NCI-H510A (cell line): ENCODE measurements at places on chromosomes 5 and 9.

GRCh38 chr9:69571032-69571431 is 101.1 kb downstream of the APBA1 start:
- no peak for DNase-seq

DNA sequence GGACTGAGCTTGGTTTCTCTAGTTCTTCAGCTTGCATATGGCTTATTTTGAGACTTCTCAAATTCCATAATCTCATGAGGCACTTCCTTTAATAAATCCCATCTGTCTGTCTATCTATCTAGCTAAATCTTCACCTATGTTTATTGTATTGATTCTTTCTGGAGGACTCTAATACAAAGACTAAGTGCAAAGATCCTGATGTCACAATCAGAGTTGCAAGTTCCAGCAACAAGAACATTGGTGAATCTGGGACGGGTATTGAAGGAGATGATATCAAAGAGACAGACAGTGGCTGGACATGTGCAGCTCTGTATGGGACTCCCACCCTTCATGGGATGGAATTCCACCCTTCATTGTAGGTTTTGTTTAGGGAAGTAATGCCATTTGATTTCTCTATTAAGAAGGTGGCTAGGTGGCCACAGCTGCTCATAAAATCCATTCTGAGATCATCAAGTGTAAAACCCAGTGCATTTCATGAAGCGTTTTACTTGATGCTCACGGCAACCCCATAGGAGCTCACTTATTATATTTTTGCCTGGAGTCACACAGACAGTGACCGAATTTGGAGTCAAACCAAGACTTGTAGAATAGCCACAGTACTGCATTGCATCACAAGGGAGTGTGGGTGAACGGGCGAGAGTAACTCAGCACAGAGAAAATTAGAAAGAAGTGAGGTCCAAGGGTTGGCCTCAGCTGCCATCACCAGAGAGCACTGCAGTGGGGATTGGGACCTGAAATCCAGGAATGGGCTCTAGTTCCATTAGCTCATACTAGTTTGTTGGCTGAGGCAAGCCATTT is 24.9 kb downstream of the TAS2R1 start:
- no peak for DNase-seq

DNA sequence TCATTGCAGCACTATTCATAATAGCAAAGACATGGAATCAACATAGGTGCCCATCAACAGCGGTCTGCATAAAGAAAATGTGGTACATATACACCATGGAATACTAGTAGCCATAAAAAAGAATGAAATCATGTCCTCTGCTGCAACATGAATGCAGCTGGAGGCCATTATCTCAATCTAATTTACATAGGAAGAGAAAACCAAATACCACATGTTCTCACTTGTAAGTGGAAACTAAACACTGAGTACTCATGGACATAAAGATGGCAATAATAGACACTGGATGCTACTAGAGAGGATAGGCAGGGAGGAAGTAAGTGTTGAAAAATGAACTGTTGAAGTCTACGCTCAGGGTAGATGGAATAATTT is 203.9 kb upstream of the CDH9 start:
- DNase-seq: peak; percentile 12

GRCh38 chr9:34993502-34994259 is 4.1 kb downstream of the DNAJB5 start:
- no peak for DNase-seq

DNA sequence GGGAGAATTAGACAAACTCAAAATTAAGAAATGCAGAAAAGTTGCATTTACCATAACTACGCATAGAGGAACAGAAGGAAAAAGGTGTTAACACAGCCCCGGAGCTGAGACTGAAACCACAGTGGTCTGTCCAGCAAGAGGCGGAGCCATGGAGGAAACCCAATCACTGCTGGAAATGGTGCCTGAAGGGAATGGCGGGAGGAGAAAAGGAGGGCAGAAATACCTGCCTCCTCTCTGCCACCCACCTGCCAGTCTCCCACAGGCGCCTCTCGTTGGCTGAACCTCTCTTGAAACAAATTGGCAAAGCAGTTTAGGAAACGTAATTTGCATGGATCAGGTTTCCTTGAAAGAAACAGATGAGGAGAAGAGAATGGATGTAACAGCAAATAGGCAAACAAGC is 9.7 kb upstream of the PRKACG start:
- no peak for DNase-seq

DNA sequence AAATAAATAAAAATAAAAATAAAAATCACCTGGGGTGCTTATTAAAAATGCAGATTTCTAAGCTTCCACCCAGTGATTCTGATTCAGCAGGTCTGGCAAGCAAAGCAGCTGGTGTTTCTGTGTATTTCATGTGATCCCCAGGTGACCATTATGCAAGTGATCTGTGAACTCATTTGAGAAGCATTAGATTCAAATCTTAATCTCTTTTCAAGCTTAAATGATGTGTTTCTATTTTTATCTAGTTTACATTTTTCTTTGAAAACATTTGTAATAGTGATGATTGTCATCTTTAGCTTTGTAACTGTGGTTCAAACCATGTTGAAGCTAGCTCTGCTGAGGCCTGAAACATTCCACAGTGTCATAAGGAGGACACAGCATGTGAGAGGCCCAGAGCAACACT is 804.8 kb upstream of the ZNF608 start:
- DNase-seq: no peak

DNA sequence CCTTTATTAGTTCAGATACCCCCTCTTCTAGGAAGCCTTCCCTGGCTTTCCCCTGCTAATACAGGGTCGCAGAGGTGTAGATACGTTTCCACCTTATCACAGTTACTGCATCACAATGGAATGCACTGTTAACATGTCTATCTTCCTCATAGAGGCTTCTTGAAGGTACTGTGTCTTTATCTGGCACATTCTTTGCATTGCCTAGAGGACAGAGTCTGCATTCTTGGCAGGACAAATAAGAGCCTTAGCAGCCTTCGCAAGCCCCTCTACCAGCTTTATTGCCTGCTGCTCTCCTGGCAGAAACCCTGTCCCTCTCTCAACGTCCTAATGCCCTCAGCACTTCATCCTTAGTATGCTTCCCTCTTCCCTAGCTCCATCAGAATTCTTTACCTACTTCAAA is 31.6 kb downstream of the SLC1A3 start:
- no peak for DNase-seq

DNA sequence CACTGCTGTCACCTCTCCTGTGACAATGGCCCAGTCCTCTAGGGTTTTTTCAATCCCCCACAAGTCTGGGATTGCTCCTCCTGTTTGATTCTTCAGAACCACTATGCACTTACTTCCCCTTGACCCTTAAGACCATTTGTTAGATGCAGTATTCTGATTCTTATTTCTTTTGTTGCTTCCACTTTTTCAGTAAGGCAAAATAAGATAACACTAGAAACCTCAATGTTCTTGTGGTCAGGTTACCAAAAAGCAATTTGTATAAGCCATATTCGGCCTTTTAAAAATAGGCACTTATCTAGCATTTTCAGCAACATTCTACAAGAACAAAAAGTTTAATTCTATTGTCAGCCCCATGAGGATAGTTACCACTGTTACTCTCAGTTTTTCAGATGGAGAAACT is 220.0 kb downstream of the KDM4C start:
- DNase-seq: no peak

GRCh38 chr5:174425271-174425963 is 299.0 kb upstream of the MSX2 start:
- peak; percentile 23 for DNase-seq

DNA sequence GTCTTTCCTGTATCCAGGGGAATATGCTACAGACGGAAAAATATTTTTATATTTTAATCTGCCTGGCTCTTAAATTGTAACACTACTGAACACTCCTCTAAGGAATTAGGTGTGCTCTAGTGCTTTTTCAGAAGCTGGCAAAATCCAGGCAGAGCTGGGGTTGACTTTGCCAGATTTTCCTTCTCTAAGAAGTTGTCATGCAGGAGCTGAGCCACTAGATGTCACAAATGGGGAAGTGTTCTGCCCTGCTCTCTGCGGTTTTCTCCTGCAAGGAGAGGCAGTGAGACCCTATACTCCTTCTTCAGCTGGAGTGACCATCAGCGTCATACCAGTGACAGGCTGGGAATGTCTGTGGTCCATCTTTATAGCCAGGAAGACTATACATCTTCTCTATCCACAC is 112.5 kb downstream of the HAPLN1 start:
- DNase-seq: peak; percentile 25

DNA sequence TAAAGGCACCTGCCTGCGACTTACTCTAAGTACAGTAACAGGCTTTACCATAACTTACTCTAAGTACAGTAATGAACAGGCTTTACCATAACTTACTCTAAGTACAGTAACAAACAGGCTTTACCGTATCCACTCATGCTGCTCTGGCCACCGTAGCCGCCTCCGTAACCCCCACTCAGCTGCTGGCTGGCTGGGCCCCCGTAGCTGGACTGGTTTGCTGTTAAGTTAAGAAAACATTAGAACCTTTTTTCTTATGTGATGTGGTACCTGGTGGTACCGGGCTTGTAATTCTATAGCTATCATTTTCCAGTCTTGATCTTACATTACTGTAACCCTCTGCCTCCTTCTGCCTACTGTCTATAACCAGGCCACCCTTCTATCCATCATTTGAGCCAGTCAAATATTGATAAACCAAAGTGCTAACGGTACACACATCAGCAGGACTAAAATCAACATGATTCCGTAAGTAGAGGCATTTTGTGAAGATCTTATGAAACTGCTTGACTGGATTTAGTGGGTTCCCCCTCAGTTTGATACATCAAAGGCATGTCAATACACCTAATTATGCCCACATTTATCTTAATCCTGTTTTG is 7.4 kb downstream of the HNRNPH1 start:
- DNase-seq: no peak

DNA sequence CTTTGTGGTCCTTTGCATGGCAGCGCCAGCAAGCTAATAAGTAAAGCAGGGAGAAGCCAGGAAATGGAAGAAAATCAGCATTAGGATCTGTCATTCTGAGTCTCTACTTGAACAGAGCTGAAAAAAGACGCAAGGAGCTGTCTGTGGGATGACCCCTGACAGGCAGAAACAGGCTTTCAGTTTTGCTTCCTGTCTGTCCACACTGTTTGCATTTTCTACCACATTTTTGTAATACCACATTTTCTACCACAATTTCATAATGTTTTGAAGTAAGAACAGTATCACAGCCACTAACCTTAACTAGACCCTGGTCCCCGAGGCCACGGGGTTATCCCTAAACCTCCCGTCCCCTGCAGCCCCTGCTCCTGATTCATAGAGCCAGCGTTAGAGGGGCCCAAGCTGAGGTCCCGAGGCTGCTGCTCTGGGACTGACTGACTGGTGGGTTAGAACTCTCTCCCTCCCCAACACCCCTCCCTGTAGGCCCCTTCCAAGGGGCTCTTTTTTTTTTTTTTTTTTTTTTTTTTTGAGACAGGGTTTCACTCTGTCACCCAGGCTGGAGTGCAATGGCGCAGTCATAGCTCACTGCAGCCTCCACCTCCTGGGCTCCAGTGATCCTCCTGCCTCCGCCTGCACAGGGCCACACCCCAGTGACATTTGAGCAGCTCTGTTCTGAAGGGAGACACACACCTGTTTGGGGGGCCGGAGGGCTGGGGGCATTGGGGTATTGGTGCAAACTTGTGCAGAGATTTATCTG is 4.0 kb upstream of the CLIC3 start:
- no peak for DNase-seq

- no peak for DNase-seq
Observed at GRCh38 chr5:136212252-136212721, 19.3 kb upstream of the SMIM32 start.

GRCh38 chr5:17070647-17071046 is 134.6 kb upstream of the MYO10 start:
- no peak for DNase-seq

GRCh38 chr5:142303565-142303964 is 21.3 kb downstream of the SPRY4 start:
- no peak for DNase-seq

DNA sequence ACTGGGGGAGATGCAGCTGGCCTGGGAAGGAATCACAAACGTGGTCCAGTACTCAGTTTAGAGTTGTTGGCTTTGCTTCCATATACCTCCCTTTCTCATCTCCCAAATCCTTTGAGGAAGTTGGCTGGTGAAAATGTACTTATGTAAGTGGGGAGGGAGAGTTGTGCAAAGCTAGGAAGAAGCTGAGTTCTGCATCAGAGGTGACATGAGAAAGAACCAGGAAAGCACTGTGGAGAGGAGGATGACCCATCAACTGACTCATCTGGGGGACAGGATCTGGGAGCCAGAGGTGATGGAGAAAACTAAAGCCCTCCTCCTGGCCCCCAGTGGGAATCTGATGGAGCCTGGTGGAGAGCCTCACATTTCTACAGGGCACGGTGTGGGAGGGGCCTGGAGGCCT is 16.2 kb downstream of the KCNMB1 start:
- DNase-seq: no peak

GRCh38 chr5:159021901-159022556 is 77.7 kb downstream of the EBF1 start:
- DNase-seq: no peak

GRCh38 chr5:77339337-77339890 is 128.9 kb downstream of the PDE8B start:
- no peak for DNase-seq

GRCh38 chr9:136882109-136882946 is 4.0 kb upstream of the TRAF2 start:
- no peak for DNase-seq

DNA sequence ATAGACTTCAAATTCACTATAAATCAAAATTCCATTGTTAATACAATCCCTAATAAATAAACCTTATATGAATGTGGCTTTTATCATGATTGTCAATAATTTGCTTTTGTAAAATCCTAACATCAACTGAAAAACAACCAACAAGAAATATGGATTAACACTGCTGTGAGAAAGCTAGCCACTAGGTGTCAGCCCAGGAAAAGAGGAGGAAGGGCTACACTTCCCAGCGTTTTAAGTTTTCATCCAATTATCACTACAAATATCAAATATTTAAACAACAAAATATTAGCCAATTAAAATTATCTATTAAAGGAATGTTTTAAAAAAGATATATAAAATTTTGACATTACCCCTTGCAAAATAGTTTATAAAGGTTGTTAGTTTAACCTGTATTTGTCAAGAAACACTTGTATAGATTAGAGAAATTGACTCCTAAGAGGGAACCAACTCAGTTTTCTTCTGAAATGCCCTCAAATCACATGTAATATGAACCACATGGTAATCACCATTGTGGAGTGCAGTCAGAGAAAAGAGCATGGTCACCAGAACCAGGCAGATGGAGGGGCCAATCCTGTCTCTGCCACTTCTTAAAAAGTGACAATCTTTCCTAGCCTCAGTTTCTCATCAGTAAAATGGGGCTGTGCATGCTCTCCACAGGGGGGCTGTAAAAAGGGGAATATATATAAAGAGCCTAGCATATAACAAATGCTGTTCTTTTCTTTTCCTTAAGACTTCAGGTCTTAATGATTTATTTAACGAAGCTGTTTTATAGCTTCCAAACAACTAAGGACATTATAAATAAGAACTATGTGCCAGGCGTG is 188.2 kb downstream of the CRB2 start:
- DNase-seq: no peak

GRCh38 chr5:146565764-146566367 is 49.9 kb upstream of the GPR151 start:
- peak; percentile 25 for DNase-seq

DNA sequence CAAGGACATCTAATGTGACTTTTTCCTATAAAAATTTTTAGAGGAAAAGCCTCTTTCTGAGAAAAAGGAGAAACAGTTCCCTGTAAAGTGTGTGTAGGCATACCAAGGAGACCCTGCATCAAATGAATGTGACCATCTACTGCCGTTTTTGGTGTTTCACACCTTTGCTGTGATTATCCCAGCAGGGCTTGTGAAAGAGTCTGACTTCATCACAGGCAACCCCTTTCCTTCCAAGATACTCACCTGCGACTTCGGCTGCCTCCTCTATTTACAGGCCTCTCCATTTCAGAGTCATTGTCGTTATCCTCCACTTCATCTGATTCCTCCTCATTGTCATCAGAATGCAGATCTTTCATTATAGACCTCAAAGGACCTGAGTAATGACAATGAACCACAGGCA is 259.1 kb downstream of the MLLT3 start:
- no peak for DNase-seq
